Right forelimb (tissue), 1 donor: ENCODE measurements at places on chromosomes 1 and 21.
A peak's percentile ranks its signal among the peaks of the same experiment; 100 is the strongest.

DNA sequence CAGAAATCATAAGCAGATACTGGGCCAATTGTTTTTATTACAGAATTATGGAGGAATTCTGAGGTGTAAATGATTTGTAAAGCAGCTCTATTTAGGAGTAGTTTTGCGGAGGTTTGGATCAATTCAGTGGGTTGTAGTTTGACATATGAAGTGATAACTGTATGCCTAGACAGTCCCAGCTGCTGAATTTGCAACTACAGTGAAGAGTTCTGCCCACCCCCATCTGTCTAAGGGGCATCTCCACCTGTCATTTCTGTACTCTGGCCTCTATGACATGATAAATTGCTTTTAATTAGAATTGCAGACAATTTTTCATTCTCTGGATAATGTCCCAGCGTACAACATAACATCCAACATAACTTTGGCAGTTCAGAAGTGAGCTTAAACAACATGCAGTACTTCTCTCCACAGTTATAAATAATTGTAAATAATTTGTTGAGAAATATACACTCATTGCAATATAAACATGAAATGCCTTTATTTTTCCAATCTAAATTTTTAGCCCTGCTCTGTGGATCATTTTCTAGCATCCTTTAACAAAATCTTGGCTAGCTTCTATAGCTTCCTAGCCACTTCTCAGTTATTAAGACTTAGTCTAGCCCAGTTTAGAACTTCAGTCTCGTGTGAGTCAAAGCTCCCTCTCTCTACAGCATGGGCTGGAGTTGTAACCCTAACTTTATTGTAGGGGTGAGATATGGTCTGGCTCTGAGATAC is 52.3 kb downstream of the PDE4B start:
- no peak for DNase-seq

DNA sequence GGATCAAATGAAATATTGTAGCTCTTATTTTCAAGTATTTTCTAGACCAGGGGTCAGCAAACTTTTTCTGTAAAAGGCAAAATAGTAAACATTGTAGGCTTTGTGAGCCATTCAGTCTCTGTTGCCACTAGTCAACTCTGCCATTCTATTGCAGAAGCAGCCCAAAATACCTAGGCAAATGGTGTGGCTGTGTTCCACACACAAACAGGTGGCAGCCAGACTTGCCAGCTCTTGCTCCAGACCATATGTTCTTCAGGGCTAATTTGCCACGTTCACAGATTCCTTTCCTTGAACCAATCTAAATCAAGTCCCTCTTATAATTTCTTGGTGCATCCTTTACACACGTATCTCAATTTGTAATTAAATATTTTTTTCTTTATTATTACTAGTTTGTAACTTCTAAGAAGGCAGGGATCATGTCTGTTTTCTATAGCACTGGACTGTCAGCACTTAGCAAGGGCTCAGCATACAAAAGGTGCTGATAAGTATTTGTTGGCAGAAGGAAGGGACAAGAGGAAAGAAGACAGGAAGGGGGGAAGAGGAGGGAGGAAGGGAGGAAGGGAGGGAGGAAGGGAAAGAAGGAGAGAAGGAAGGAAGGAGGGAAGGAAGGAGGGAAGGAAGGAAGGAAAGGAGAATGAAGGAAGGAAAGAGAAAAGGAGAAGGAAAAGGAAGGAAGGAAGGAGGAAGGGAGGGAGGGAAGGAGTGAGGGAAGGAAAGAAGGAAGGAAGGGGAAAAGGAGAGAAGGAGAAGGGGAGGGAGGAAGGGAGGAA is 106.5 kb upstream of the EDEM3 start:
- DNase-seq: no peak

- no peak for DNase-seq
Measured at GRCh38 chr1:108799001-108799400, 52.5 kb downstream of the STXBP3 start.

DNA sequence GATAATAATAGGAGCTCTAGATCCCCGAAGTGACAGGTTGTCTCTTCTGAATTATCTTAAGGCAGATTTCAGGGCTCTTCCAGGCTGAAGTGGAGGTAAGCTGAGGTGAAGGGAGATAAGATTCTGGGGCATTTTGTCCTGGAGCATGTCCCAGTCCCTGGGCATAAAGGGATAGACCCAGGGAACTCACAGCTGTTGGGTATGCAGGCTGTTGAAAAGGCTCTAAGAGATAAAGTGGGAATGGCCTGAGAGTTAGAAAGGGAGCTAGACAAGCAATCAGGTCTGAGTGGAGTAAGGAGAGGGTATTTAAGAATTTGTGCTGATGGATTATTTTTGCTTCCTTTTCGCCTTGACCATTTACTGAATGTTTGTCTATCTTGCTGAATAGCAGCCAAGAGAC is 123.7 kb downstream of the NOS1AP start:
- DNase-seq: no peak

GRCh38 chr1:45543581-45544417 is 6.8 kb upstream of the AKR1A1 start:
- DNase-seq: no peak

DNA sequence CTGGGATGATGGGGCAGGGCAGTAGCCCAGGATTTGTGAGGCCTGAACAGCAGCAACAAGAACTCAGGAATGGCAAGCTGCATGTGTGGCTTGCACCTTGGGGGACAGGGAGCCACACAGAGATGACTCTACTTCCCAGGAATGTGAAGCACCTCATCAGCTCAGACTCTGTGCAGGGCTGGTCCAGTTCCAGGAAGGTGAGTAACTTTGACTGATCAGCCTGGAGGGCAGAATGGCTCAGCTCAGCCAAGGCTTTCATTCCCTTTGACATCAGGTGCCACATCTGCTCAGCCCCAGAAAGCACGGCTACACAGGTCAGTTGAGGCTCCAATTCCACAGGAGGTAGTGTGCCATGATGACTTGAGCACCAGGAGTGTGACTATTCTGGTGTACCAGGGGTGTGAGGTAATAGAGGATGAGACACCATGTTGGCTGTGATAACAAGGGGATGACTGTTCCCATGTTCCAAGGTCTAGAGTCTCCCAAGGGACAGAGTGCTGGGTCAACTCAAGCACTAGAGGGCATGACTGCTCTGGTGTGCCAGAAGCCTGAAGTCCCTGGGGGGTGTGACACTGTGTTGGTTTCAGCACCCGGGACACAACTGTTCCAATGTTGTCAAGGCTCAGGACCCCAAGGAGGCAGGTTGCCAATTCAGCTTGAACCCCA is 625.8 kb upstream of the ADGRL2 start:
- DNase-seq: no peak

- DNase-seq: no peak
Measured at GRCh38 chr1:231583376-231583775, 43.2 kb upstream of the DISC1 start.

DNA sequence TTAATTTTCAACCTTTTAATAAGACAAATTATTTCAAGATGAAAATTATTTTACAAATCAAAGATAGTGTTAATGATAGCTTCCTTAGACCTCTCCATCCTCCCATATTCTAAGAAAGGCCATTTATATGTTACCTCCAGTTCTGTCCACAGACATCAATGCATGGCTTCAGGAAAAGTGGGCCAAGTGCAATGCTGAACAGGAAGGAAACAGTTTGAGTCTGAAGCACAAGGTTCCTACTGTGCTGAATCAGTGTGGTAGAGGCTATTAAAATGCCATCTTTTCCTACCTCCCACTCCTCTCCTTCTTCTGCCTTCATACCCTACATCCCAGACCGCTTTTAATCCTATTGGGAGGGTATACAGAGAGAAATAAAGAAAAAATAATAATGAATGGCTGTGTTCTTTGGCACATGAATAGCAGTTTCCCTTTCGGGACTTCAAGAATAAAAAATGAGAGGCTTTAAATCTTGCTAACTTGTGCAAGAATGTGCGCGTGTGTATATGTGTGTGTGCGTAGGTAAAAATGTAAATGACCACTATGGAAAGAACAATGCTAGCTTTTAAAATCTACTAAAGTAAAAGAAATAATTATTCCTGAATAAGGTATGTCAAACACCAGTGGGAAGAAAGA is 62.6 kb upstream of the C1orf105 start:
- no peak for DNase-seq

GRCh38 chr1:159652506-159652905 is 61.9 kb downstream of the CRP start:
- DNase-seq: no peak

GRCh38 chr1:218383051-218383450 is 37.9 kb downstream of the TGFB2 start:
- no peak for DNase-seq

DNA sequence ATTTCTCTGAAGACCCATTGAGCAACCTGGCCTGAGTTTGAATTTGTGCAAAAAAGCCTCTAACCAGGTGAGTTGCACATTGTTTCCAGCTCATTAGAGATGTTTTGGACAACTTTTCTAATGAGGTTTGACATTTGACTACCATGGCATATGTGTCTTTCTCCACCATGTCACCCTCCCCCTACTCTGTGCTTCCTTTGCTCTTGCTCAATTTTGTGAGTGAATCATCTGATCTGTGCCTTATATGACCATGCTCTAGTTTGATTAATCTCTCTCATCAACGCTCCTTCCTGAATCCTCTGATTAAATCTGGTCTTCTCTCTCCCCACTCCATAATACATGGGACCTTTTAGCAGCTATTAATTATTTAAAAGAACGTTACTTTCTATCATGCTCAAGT is 144.8 kb upstream of the SAMSN1 start:
- DNase-seq: no peak

DNA sequence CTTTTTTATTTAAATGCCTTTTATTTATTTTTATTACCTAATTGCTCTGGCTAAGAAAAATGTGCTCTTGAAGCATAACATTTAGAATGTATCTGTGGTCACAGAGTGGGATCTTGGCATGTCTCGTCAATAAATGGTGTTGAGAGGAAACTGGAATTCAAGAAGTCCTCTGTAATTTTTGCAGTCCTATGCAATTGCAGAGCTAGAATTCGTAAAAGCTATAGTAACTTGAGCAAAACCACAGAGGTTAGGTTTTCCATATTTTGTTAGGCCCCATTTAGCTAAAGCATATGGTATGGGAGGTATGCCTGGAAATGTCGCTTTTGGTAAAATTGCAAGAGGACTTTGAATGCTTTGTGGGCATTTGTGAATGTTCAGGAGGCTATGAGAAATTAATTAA is 466.7 kb upstream of the NFIA start:
- DNase-seq: no peak

- DNase-seq: no peak
Measured at GRCh38 chr1:80836505-80836904, 964.2 kb upstream of the ADGRL2 start.

- no peak for DNase-seq
Measured at GRCh38 chr1:177891809-177892208, 78.0 kb downstream of the SEC16B start.

DNA sequence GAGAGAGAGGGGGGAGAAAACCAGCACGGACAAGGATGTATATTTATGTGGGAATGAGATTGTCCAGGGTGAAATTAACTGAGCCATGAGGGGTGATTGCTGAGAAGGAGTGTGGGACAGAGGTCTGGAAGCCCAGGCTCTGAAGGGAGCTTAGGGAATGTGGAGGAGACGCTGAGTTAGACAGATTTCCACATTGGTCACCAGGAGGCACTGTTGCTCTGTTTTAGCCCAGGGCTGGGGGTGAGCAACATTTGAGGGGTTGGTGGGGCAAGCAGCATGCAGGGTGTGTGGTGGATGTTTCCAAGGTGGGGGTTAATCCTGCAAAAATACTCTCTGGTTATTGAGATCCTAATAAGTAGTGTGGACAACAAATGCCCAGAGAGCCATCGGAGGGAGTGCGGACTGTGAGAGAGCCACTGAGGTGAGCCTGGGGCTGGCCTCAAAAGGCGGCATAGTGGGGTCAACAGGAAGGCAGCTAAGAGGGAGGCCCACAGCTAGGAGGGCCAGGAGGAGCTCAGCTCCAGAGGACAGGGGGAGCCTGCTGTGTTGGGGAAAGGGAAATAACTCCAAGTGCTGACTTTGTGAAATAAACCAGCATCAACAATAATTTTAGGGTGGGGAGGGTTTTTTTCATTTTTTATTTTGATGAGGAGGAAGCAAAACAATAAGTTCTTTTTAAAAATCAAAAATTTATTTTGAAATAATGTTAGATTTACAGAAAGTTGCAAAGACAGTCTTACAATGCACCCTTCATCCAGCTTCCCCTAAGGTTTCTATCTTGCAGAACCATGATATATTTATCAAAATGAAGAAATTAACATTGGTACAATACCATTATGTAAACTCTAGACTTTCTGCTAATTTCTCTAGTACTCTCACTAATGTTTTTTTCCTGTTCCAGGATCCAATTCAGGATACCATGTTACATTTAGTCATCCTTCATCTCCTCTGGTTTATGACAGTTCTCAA is 82.8 kb upstream of the CD34 start:
- no peak for DNase-seq

- DNase-seq: no peak
Measured at GRCh38 chr1:59315529-59316463, 18.9 kb downstream of the FGGY start.

DNA sequence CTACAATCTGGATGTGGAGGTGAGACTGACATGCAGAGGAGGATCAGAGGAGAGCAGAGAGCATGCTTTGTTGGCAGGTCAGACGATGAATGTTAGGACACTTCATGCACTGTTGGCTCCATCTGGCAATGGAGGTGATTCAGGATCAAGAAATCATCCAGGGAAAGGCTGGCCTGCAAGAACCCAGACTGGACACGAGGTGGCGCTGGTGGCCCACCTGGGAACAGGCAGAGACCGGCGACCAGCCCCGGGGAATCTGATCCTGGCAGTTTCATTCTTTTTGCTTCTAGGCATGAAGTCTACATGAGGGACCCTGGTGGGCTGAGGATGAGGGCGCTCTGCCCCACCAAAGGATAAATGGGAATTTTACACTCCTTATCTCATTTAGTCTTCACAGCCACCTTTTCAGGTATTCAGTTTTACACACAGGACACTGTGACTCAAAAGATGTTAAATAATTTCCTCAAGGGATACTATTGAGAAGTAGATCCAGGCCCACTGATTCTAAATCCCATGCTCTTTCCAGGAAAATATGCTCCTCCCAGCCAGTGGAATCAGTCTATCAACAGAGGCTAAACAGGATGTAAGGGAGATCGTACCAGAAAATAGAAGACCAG is 26.2 kb upstream of the SCMH1 start:
- DNase-seq: peak; percentile 85

GRCh38 chr1:59132295-59132694 is 164.6 kb upstream of the FGGY start:
- DNase-seq: no peak

- no peak for DNase-seq
Measured at GRCh38 chr1:40822890-40823289, 39.3 kb downstream of the CITED4 start.

DNA sequence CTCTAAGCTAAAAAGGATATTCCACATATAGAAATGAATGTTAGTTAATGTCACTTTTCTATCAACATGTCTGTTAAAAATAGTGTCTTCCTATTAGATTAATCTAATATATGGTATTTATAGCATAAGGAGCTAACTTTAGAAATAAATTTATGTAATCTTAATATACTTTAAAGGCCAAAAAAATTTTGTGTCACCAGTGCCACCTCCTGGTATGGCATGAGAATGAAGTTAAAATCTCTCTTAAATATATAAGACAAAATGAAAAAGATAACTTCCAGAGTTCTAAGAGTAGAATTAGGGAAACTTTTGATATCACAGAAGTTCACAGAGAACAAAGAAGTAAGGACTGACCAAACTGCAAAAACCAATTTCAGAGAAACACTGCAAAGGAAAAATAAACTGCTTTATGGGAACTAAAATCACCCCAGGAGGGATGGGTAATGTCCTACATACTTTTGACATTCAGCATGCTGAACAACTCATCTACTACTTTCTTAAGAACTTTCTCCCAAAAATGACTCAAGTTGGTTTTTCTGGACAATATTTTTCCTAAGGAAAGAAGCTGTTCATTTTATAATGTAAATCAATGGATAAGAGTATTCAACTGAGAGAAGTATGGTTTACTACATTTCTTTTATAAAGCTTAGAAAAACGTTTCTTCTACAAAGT is 82.8 kb downstream of the TRIM33 start:
- no peak for DNase-seq
